ENCODE measurements at places on chromosomes 1 and 21.

GRCh38 chr1:154698320-154699096, 90.5 kb upstream of the ADAR start:
- no peak for DNase-seq

DNA sequence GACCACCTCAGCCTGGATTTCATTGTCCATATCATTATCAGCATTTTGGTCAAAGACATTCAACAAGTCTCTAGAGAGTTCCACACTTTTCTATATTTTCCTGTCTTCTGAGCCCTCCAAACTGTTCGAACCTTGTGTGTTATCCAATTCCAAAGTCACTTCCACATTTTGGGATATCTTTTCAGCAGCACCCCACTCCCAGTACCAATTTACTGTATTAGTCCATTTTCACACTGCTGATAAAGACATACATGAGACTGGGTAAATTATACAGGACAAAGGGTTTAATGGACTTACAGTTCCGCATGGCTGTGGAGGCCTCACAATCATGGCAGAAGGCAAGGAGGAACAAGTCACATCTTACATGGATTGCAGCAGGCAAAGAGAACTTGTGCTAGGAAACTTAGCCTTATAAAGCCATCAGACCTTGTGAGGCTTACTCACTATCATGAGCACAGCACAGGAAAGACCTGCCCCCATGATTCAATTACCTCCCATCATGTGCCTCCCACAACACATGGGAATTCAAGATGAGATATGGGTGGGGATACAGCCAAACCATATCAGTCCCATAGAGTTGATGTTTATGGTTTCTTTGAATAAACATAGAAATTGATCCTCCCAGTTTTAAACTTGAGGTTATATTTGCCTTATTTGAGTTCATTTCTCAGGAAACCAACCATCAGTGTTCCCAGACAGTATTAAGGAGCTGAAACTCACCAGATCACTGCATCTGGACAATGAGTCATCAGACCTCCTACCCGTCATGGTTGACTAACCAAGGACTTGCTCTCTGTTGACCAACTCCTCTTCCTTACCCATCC, 322.7 kb upstream of the DUSP10 start:
- DNase-seq, result no peak

DNA sequence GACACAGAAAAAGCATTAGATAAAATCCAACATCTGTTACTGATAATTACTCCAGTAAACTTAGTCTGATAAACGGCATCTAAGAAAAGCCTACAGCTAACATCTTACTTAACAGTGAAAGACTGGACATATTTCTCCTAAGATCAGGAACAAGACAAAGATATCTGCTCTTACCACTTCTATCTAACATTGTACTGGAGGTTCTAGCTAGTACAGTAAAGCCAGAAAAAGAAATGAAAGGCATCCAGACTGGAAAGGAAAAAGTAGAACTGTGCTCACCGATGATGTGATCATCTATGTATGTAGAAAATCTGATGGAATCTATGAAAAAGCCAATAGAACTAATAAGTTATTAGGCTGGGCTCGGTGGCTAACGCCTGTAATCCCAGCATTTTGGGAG, 21.7 kb downstream of the NEXN start:
- no peak for DNase-seq

DNA sequence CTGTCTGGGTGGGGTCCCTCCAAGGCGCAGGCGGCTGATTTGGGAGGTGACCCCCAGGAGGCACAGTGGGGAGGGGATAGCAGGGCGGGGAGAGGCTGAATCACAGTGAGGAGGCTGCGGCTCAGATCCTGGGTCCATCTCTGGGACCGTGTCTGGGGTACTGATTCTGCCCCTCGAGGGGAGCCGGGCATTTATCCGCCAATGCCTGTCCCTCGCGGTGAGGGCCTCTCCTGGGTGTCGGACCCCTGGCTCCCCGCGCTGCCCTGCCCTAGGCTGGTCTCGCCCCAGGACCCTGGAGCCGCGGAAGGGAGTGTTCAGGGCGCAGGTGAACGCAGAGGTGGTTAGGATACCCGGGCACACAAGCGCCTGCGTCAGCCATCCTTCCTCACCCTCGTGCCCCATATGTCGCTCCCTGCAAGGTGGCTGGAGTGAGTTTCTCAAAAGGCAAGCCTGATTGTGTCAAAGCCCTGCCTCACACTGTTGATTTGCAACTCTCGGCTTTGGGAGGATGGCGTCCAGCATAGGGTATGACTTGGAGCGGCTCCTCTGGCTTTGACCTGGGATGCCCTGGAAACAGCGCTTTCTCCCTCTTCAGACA, 530.9 kb downstream of the PTPRU start:
- DNase-seq, result no peak

DNA sequence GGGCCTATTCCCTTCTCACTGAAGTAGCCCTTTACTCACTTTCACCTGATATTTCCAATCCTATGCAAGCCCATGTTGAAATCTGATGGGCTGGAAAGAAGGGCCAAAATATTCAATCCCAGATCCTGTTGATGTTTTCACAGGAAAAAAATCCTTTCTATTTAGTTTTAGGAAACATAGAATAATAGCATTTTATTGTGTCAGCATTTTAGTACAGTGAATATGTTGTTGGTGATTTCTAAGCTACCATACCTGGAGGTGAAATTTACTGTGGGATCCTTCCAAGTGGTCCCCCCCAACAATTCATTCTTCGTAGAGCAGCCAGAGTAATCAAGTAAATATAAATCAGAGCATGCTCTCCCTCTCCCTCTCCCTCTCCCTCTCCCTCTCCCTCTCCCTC, 3.4 kb upstream of the UBE2U start:
- DNase-seq, result no peak

GRCh38 chr1:2269193-2269921, 41.2 kb downstream of the SKI start:
- no peak for DNase-seq
